ENCODE measurements at places on chromosomes 16 and 17. TPM values are rescaled to one million over a fixed set of nuclear protein-coding genes. Genes with fewer than 3 reads are reported as not detected.

BTBD17 gene
- total RNA-seq = not detected

VWA3A gene
- total RNA-seq = not detected

FGF11 gene
- total RNA-seq = 21.1 TPM

DNA sequence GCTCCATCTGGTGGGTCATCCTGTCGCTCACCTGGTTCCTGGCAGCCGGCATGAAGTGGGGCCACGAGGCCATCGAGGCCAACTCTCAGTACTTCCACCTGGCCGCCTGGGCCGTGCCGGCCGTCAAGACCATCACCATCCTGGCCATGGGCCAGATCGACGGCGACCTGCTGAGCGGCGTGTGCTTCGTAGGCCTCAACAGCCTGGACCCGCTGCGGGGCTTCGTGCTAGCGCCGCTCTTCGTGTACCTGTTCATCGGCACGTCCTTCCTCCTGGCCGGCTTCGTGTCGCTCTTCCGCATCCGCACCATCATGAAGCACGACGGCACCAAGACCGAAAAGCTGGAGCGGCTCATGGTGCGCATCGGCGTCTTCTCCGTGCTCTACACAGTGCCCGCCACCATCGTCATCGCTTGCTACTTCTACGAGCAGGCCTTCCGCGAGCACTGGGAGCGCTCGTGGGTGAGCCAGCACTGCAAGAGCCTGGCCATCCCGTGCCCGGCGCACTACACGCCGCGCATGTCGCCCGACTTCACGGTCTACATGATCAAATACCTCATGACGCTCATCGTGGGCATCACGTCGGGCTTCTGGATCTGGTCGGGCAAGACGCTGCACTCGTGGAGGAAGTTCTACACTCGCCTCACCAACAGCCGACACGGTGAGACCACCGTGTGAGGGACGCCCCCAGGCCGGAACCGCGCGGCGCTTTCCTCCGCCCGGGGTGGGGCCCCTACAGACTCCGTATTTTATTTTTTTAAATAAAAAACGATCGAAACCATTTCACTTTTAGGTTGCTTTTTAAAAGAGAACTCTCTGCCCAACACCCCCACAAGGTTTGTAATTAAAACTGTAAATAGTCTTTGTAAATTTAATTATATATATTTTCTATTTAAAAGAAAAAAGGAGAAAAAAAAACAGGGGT lies 1.7 kb downstream of the FZD2 start:
- no peaks in the 10 kb centered on the region for H3K4me1 ChIP-seq
- no peaks in the 10 kb centered on the region for H3K36me3 ChIP-seq
- H3K27ac ChIP-seq = no peak overlapping the region
- peaks cover 46% of the 10 kb centered on the region for H3K27me3 ChIP-seq
- DNase-seq = no peak

DNA sequence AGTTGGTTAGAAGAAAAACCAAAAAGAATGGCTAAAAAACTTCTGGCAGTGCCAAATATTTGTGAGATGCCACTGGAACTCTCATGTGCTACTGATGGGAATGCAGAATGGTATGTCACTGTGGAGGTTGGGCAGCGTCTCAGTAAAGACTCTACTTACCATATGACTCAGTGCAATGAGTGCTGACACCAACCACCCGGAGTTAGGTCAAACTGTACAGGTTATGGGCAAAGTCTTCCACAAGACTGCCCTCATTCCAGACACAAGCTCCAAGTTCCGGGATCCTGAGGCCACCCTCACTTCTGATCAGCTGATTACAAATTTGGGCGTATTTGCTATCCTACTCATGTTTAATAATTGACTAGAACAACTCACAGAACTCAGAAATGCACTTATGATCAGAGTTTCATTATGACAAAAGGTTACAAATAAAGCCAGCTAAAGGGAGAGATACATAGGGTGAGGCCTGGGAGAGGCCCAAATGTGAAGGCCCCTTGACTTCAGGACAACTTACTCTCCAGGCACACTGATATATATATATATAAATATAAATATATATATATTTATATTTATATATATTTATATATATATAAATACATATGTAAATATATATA lies 114.9 kb downstream of the TRIM37 start:
- peaks cover 18% of the 10 kb centered on the region for H3K36me3 ChIP-seq
- no peak overlapping the region for H3K4me3 ChIP-seq
- no peak for DNase-seq
- no peak overlapping the region for H3K27ac ChIP-seq

GRCh38 chr16:54034684-54035083 lies 251.9 kb downstream of the IRX3 start:
- no peak for DNase-seq
- peaks cover 13% of the 10 kb centered on the region for H3K4me1 ChIP-seq
- H3K4me3 ChIP-seq = no peak overlapping the region
- H3K36me3 ChIP-seq = no peaks in the 10 kb centered on the region

DNA sequence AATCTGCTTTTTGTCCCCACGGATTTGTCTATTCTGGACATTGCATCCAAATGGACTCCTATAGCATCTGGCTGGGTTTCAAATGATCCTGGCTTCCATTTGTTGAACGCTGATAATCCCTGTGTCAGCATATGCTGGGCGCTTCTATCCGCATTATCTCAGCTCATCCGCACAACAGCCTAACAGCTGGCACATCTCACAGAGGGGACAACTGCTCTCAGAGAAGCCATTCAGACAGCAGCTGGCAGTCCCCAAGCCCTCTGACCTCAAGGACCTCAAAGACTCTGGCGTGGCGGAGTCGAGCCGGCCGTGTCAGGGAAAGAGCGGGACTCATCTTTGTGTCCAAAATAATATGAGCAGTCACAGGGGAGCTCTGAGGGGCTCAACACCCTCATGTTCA lies 82.3 kb downstream of the NT5M start:
- H3K4me1 ChIP-seq = no peaks in the 10 kb centered on the region
- DNase-seq = peak; percentile 53
- H3K27ac ChIP-seq = no peak overlapping the region
- H3K27me3 ChIP-seq = no peaks in the 10 kb centered on the region

GRCh38 chr17:39927929-39928857 lies 661 bp downstream of the LRRC3C start:
- H3K27me3 ChIP-seq = no peaks in the 10 kb centered on the region
- peak overlapping the region; percentile 84 for H3K4me3 ChIP-seq
- no peaks in the 10 kb centered on the region for H3K36me3 ChIP-seq
- peak; percentile 59 for DNase-seq
- H3K27ac ChIP-seq = peak overlapping the region; percentile 90
- H3K4me1 ChIP-seq = peaks cover 42% of the 10 kb centered on the region

DNA sequence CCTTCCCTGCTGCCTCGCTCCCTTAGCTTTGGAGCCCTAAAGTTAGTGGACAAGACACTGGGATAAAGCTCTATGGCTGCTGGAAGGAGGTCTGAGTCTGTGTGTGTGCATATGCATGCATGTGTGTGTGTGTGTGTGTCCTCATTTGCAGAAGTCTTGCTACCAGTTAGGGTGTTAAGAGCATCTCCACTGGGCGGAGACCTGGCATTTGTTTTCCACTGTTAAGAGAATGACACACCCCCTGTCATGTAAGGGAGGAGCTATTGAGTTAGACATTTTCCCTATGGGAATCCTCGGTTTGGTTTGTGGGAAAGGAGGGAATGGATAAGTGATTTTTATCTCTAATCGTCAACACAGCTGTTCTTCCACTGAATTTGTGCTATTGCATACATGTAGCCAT lies 24.8 kb upstream of the ARHGAP23 start:
- H3K27ac ChIP-seq = no peak overlapping the region
- H3K4me3 ChIP-seq = no peak overlapping the region
- no peaks in the 10 kb centered on the region for H3K4me1 ChIP-seq
- peaks cover 4% of the 10 kb centered on the region for H3K36me3 ChIP-seq
- no peak for DNase-seq
- H3K27me3 ChIP-seq = no peaks in the 10 kb centered on the region

- no peak for DNase-seq
- peaks cover 11% of the 10 kb centered on the region for H3K4me1 ChIP-seq
- no peak overlapping the region for H3K27ac ChIP-seq
- no peaks in the 10 kb centered on the region for H3K27me3 ChIP-seq
- no peaks in the 10 kb centered on the region for H3K36me3 ChIP-seq
- no peak overlapping the region for H3K4me3 ChIP-seq
These were observed 30.4 kb downstream of the SOCS3 start for GRCh38 chr17:78329263-78330059.

GRCh38 chr17:13590441-13590840 lies 11.3 kb downstream of the HS3ST3A1 start:
- no peak overlapping the region for H3K4me3 ChIP-seq
- no peak overlapping the region for H3K27ac ChIP-seq
- H3K4me1 ChIP-seq = peaks cover 11% of the 10 kb centered on the region
- DNase-seq = no peak

DNA sequence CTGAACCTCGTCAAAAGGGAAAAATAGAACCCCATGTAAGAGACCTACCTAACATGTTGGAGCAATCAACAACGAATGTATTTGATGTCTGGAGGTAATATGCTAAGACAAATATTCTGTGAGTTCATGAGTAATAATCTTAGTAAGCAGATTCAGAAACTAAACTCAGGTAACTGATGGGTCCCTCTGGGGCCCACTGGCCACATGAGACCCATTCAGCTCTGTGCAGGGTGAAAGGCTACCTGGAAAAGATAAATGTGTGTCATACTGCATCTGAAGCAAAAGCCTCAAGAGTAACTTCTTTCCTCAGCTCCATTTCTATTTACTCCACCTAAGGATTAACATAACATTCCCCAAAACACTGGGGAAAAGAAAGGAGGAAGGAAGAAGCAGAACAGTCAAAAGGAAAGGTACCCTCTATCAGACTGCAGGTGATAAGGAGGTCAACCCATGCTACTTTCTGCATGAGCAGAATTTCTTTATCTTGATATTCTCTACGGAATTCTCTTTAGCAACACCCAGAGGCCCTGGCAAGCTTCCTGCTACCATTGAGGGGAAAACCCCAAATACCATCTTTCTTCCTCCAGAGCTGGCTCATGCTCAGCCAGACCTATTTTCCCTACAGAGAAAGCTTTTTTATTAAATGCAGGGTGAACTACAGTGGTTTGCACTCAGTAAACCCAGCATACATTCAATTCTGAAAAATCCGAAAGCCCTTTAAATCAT lies 37.7 kb upstream of the ABCA6 start:
- H3K4me3 ChIP-seq = no peak overlapping the region
- H3K27ac ChIP-seq = no peak overlapping the region
- H3K27me3 ChIP-seq = no peaks in the 10 kb centered on the region
- DNase-seq = no peak

- H3K27ac ChIP-seq = no peak overlapping the region
- no peak for DNase-seq
- no peak overlapping the region for H3K4me3 ChIP-seq
- H3K36me3 ChIP-seq = no peaks in the 10 kb centered on the region
These were observed 17.8 kb upstream of the GINS2 start for GRCh38 chr16:85706449-85707034.

GRCh38 chr17:17120294-17120693 lies 78.0 kb downstream of the MPRIP start:
- H3K27ac ChIP-seq = peak overlapping the region; percentile 58
- no peak overlapping the region for H3K4me3 ChIP-seq
- no peak for DNase-seq
- H3K27me3 ChIP-seq = no peaks in the 10 kb centered on the region

DNA sequence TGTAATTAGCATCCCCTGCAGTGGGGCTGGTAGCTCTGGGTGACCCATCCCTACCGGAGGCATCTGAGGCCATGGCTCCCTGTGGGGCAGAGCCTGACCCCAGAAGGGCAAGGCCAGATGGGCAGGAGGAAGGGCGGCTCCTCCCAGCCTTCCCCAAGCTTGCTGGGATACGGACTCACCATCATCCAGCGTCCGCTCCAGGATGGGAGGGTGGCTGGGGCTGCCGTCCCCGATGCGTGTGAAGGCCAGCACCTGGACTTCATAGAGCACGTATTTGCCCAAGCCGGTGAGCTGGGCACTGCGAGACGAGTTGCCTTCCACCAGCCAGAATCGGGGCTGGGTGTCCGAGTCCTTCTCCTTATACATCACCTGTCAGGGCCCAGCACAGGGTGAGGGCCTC lies 81.6 kb upstream of the CDC42EP4 start:
- no peak overlapping the region for H3K27ac ChIP-seq
- no peaks in the 10 kb centered on the region for H3K36me3 ChIP-seq
- no peaks in the 10 kb centered on the region for H3K27me3 ChIP-seq
- no peaks in the 10 kb centered on the region for H3K4me1 ChIP-seq
- no peak for DNase-seq
- no peak overlapping the region for H3K4me3 ChIP-seq

DNA sequence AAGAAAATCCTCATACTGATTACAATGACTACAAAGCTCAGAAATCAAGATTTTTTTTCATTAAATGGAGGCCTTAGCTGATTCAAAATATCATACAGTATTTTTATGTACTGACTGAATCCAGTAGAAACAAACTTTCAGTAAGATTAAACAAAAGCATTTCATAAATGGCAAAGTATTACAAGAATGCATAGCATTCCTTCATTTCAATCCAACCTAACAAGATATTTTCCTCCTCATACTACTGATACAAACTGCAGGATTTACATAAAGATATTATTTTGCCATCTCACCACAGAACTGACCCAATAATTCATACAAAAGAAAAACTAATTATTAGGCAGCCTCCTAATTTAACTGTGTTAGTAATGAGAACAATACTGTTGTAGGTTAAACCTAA lies 6.2 kb upstream of the KANSL1 start:
- no peak for DNase-seq
- H3K4me1 ChIP-seq = peaks cover 26% of the 10 kb centered on the region
- H3K36me3 ChIP-seq = no peaks in the 10 kb centered on the region
- no peak overlapping the region for H3K4me3 ChIP-seq

DNA sequence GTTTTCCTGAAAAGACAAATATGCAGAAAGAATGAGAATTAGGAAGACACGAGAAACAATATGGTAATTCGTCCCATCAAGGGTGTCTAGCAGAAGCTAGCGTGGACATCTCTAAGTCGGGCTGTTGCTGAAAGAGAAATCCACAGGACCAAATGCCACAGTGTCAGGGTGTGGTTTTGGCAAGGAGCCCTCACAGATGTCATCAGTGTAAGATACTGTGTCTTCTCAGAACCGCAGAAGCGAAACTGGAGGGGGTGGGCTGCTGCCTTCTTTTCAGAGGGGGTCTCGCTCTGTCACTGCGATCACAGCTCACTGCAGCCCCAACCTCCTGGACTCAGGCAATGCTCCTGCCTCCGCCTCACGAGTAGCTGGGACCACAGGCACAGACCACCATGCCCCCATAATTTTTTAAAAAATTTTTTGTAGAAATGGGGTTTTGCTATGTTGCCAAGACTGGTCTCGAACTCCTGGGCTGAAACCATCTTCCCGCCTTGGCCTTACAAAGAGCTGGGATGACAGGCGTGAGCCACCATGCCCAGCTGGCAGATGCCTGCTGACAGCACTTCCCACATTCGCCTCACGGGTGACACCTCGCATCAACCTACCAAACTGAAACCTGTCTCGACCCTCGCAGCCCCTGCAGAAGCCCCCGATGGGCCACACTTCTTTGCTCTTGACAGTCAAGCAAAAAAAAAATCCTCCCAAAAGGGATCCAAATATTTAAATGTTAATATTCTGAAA lies 26.2 kb downstream of the TRAP1 start:
- DNase-seq = peak; percentile 53
- H3K4me1 ChIP-seq = peaks cover 36% of the 10 kb centered on the region
- no peaks in the 10 kb centered on the region for H3K36me3 ChIP-seq
- H3K4me3 ChIP-seq = peak overlapping the region; percentile 46

GRCh38 chr17:60463157-60463835 lies 41.0 kb downstream of the CHCT1 start:
- no peak for DNase-seq
- H3K4me1 ChIP-seq = peaks cover 6% of the 10 kb centered on the region
- H3K27me3 ChIP-seq = no peaks in the 10 kb centered on the region
- no peak overlapping the region for H3K4me3 ChIP-seq
